ENCODE measurements at places on chromosomes 12 and 14.

DNA sequence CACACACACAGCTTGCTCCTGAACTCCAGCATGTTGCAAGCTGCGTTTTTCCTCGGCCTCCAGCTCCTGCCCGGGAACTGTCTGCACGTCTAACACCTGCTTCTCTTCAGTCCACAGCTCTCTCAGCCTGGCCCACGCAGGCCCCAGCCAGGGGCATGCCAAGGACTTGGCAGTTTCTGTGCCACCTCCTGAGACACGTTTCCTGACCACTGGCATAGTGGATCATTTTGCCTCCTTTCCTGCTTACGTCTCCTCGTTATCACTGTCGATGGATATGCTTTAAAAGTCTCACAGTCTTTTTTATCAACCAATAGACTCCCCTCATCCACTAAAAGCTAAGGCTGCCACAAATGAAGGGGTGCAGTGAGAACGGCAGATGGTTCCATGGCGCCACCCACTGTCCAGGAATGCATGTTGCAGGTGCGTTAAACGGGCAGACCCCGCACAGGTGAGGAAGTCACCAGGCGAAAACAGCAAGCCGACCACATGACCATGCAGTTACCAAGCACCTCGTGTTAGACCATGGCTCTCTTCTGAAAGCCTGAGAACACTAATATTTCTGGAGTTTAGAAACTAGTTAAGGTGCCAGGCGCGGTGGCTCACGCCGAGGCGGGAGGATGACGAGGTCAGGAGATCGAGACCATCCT lies 14.7 kb upstream of the TEAD4 start:
- DNase-seq: peak; percentile 75

DNA sequence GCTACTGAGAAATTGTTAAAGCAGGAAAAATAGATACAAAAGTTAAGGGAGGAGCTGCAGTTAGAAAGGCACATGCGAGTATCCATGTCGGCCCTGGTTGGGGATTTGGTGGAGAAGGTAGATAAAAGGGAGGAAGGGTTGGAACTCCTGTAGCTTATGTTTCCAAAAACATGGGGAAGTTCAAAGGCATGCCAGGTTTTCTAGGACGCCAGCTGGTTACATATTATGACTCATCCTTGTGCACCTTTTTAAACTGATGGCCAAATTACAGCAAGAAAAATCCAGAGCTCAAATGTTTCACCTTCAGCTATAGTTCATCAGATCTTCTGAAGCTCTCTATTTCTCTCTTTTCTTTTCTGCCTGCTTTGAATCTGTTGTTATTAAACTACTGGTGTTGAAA lies 13.2 kb upstream of the MAP4K5 start:
- no peak for DNase-seq

DNA sequence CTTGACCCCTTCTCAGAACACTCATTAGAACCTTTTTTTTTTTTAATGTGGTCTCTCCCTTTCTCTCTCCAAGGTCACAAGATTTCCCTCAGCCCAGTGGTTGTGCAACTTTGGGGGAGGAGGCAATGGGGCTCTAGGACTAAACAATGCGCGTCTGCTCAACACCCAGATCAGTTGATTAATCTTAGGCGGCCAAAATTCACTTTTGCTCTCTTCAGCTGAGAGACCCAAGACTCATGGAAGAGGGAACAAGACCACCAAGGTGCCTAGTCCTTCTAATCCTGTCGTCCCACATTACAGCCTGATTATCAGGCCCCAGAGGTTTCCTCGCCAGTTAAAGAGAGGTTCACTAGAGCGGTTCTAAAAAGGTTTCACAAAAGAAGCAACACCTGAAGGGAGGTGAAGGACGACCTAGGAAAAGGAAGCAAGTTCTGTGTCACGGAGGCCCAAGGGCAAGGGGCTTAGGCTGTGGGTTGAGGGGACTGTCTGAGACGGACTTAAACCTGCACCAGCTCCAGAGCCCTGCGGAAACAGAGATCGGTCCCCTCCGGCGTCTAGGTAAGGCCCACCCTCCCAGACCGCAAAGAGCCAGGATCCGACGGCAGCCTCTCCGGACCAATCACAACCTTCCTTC lies 824 bp upstream of the TARBP2 start:
- DNase-seq: no peak

DNA sequence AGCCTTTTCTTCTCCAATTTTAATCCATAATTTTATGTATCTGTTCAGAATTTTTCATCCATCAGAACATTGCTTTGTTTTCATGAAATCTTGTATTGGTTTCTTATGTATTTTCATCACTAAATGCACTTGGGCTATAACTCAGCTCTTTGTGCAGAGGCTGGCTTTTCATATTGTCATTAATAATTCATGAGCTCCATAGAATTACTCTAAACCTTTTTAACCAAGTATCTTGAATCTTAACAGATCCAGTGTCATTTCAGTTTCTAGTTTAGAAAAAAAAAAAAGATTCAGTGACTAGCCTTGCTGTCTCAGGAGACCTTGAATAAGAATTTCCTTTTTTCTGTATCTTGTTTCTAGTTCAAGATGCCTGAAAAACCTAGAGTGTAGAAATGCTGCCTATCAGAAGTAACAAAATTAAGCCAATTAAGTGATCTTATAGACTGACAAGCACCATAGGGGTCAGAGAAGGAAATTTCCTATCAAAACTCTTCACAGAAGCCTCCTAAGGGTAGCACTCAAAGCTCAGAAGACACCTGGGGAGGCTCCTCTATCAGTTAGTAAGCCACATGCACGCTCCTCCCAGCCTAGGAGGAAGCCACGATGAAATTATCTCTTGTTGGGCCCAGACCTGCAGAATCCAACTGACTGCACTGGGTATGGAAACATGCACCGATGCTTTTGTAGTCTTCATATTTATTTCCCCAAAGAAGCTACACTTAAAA lies 163.4 kb downstream of the KICS2 start:
- DNase-seq: no peak

GRCh38 chr14:63893701-63894458 lies 41.1 kb downstream of the SYNE2 start:
- DNase-seq: no peak

DNA sequence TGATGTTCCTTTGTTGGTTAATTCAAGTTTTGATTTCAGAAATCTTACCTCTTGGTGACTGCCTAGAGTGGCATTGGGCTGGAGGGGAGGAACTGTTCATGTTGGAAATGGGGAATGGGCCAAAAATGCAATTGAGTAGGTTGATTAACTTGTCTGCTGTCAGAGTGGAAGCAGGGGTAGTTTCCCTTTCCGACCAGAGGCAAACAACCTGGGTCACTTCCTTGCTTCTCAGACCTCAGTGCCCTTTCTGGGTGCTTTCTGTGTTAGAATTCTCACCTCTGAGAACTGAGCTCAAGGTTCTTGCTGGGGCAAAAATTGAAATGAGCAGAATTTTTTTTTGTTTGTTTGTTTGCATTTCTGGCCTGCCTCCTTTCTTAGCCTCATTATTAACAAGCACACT lies 2.3 kb upstream of the M6PR start:
- no peak for DNase-seq

DNA sequence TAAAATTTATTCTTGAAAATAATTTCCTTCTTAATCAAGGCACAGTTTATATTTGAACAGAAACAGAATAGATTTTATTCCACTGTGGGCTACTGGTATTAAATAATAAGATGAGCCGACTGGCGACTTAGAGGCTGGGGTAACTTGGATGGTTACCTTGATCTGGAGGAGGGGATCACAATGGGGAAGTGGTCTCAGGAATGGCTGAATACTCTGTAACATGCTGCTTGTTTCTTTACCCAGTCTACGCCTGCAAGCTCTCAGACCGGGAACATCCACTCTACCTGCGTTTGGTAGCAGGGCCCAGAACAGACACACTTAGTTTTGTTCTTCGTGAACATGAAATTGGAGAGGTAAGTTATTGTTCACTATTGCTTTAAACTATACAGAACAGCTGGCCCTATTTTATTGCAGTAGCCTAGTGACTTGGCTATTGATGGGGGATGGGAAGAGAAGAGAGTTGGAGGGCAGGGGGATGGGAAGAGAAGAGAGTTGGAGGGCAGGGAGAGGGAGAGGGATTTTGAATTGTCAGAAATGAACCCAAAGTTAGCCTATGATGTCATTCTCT lies 67.9 kb downstream of the GNS start:
- no peak for DNase-seq

DNA sequence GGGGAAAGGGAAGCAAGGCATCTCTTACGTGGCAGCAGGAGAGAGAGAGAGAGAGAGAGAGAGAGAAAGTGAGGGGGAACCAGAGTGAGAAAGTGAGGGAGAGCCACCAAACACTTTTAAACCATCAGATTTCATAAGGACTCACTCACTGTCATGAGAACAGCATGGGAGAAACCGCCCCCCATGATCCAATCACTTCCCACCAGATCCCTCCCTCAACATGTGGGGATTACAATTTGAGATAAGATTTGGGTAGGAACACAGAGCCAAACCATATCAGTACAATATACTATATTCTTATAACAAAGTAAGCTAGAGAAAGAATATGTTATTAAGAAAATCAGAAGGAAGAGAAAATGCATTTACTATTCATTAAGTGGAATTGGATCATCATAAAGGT lies 53.7 kb upstream of the PLXNC1 start:
- DNase-seq: no peak

GRCh38 chr14:42421377-42422078 lies 814.9 kb downstream of the LRFN5 start:
- no peak for DNase-seq

GRCh38 chr12:11668611-11669010 lies 19.1 kb downstream of the ETV6 start:
- DNase-seq: no peak

GRCh38 chr12:122895704-122896636 lies at the start of gene VPS37B:
Gene VPS37B (minus strand): TSS chr12:122896124. CDS start chr12:122896062, 62 bp downstream.
- peak; percentile 62 for DNase-seq

GRCh38 chr12:103205906-103206305 lies 248.4 kb downstream of the ASCL1 start:
- no peak for DNase-seq

GRCh38 chr12:67669217-67669933 lies 20.8 kb downstream of the DYRK2 start:
- DNase-seq: no peak

DNA sequence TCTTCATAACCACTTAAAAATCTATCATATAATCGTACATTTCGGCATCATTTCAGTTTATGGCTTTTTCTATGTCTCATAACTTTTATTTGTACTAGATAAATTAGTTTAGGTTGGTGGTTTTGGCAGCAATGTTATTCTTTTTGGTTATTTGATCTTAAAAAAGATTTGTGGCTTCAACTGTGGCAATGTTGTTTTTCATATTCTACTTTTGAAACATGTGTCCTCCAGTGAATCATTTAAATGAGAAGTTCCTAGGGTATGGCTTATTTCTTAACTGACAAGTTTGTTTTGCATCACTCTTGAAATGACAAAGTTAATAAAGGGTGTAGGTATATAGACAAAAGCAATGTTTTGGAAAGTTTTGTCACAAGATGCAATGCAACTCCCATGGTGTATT lies 11.1 kb upstream of the KITLG start:
- no peak for DNase-seq

- no peak for DNase-seq
Measured at GRCh38 chr14:60695327-60695726, 28.8 kb downstream of the SIX4 start.

DNA sequence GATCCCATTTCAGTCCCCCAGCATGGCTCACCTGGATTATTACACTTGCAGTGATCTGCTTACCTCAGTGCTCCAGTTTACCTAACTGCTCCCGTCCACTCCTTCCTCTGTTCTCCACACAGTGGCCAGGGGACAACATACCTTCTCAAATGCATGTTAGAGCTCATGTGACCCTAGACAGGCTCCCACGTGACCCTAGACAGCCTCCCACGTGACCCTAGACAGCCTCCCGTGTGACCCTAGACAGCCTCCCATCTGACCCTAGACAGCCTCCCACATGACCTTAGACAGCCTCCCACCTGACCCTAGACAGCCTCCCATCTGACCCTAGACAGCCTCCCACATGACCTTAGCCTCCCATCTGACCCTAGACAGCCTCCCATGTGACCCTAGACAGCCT lies 226.0 kb upstream of the TMEM132C start:
- DNase-seq: no peak

- peak; percentile 72 for DNase-seq
Measured at GRCh38 chr12:50055831-50056638, 1.4 kb upstream of the ASIC1 start.

DNA sequence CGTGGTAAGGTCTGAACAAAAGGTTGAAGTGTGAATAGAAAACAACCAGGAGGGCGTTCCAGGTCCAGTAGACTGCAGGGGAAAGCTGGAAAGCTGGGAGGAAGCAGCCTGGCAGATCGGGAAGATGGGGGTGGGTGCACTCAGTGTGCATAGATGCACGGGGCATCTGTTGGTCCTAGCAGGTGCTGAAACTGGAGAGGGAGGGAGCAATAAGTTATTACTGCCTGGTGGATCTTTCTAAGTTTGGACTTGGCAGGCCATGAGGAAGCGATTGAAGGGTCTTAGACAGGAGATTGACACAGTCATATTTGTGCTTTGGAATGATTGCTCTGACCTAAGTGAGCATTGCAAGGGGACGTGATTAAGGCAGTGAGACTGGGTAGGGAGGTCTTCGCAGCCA lies 194.4 kb downstream of the EFCAB11 start:
- no peak for DNase-seq

- no peak for DNase-seq
Measured at GRCh38 chr12:45278447-45278846, 62.6 kb downstream of the ANO6 start.

DNA sequence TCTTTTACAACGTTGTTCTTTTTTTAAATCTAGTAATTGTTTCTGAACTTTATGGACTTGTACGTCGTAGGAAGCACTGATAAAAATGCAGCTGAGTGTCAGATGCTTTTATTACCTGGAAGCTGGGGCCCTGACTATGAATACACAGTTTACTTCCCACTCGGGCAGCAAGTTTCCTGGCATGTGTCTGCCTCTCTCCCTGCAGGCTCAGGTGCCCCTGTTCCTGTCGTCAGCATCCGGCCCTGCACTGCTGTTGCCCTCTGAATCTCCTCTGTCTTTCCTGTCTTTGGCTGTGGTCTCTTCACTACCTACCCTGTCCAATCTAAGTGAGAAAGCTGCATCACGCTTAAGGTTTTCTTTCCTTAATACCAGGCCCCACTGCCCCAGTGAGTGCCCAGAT lies 75.8 kb downstream of the PELI2 start:
- no peak for DNase-seq

GRCh38 chr12:79690142-79690637 lies 574 bp downstream of the PAWR start:
- no peak for DNase-seq

- no peak for DNase-seq
Measured at GRCh38 chr12:104319918-104320626, 16.5 kb downstream of the EID3 start.

All from head of caudate nucleus (tissue), 42 donors.